Left renal cortex interstitium (tissue), 4 donors: ENCODE measurements at places on chromosomes 6 and 20.

DNA sequence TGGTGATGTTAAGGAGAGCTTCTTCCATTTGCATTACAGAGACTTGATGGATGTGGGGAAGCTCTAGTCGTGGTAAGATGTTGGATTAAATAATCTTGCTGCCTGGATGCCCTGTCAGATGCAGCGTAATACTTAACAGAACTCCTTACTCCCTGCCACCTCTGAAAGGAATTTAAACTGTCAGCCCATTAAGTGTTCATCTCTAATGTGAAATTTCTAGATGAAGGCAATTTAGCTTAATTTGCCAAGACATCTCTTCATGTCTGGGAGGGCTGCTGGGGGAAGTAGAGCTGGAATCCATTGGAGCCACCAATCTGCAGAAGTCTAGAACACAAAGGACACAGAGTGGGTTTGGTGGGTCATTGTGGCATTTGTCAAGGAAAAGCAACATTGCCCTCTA, 64.4 kb downstream of the SOBP start:
- no peak for DNase-seq

GRCh38 chr6:70857387-70858077, 99.3 kb downstream of the B3GAT2 start:
- no peak for DNase-seq

DNA sequence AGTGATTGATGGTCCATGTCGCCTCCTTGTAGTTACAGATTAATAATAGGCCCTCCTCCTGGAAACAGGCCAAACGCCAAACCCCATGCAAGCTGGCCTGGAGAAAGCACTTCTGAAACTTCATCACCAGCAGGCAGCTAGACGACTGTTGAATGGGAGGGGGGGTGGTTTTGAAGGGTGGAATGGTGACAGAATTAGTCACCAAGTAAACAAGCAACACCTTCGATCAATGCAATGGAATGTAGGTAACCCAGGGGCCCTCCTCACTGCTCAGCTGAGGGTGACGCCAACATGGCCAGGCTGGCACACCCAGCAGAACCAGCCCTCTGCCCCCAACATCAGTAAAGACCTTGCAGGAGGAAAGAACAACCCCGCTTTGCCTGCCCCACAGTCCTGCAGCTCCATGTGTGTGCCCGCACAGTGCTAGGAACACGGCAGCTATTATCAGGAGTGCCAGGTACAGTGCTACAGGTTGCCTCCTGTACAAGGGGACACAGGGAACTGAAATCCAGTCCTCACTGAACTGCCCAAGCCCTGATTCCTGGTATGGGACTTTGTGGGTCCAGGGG, 2.7 kb downstream of the BCAS1 start:
- DNase-seq, result no peak

GRCh38 chr20:7257099-7257498, 489.6 kb downstream of the BMP2 start:
- no peak for DNase-seq

GRCh38 chr6:159984268-159984786, 15.4 kb downstream of the IGF2R start:
- no peak for DNase-seq

GRCh38 chr20:59579404-59580145, 24.8 kb upstream of the PHACTR3 start:
- DNase-seq, result no peak

DNA sequence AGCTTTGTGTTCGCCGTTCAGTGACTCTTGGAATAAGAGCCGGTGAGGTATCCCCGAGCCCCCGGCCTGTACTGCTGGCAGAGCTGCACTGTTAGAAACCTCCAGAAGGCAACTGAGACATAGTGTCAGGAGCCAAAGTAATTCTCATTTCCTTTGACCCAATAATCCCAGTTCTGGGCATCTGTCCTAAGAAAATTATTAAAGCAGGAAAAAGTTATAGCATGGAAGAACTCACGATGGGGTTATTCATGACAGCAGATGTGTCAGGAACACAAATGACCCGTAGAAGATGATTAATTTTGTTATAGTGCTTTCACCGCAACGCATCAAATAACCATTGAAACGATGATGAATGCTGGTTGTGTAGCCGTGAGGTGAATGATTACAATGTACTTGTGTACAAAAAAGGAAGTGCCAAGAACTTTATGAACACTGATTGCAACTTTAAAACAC, 20.3 kb downstream of the CYP21A2 start:
- DNase-seq, result no peak

DNA sequence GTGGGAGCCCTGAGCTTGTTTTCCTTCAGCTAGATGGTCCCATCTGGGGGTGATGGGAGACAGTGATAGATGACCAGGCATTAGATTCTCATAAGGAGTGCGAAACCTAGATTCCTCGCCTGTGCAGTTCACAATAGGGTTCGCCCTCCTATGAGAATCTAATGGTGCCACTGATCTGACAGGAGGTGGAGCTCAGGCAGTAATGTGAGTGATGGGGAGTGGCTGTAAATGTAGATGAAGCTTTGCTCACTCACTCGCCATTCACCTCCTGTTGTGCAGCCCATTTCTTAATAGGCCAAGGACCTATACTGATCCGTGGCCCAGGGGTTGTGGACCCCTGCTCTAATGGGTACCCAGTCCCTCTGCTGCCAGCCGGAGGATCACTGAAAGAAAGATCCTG, 20.7 kb upstream of the KCNB1 start:
- DNase-seq, result no peak

- peak; percentile 0 for DNase-seq
Observed at GRCh38 chr20:26276554-26277210, 580.0 kb upstream of the ZNF337 start.

DNA sequence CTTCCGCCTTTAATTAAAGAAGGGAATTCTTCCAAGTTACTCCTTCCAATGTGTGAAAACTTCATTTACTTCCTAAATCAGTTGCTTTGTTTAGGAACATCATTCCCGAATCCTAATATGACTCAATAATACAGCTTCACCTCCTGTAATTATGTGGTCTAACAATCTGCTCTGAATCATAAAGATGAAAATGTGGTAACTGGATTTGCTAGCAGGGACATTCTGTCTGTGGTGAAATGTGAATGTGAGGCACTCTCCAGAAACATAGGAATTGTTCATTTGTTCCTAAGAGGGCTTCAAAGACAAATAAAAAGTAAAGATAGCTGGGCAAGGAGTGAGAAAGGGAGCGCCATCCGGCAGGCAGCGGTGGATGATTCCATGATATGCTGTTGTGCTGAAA, 678.1 kb downstream of the KIF16B start:
- no peak for DNase-seq

- DNase-seq, result no peak
Observed at GRCh38 chr20:18092890-18093289, 35.2 kb upstream of the OVOL2 start.

DNA sequence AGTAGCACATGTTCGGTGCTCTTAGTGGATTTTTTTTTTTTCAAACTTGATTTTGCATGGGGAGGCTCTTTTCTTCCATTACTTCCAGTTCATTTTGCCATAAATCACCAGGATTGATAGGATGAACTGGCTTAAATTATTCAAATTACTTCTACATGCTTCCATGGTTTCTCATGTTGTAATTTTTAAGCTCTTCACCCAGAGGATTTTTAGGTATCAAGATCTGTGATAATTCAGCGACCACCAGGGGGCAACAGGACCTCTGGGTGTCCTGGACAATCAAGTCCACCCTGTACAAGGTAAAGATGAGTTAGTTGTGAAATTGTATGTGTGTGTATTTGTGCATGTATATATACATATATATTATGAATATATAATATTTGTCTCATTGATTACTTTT, 4.2 kb upstream of the EPHA7 start:
- DNase-seq, result peak; percentile 68

- no peak for DNase-seq
Observed at GRCh38 chr20:23195636-23196035, 109.5 kb upstream of the CD93 start.

GRCh38 chr6:12149944-12150510, 137.9 kb downstream of the HIVEP1 start:
- DNase-seq, result no peak

GRCh38 chr20:1890469-1891262, 4.5 kb upstream of the SIRPA start:
- DNase-seq, result no peak

DNA sequence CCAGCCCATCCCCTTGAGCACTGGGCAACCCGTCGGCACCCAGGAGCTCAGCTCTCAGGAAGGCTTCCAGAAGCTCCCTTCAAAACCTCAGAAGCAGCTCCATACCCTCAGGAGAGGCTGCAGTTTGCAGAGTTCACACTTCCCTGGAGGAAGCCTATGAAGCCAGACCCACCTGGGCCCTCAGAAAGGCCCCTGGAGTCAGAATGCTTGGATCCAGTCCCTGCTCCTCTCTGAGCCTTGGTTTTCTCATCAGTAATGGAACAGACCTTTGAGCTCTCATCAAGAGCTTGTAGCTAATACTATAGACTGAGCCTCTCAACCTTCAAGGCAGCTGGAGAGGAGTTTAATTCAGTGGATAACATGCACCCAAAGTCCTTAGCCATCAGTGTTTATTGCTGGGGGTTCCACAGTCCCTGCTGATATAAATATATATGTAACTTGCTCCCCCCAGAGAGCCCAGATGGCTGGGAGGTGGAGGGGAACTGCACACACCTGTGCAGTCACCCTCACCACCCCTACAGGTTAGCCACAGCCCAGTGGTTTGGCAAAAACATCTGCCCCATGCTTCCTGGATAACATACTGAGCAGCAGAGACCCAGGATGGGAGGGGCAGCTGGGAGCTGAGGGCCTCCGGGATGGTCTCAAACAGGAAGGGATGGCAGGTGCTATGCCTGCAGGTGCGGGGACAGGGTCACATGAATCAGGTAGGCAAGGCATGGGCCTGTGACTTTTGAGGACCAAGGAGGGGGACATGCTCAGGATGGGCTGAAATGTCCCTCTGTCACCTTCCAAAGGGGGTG, 120.1 kb downstream of the SNX5 start:
- no peak for DNase-seq

DNA sequence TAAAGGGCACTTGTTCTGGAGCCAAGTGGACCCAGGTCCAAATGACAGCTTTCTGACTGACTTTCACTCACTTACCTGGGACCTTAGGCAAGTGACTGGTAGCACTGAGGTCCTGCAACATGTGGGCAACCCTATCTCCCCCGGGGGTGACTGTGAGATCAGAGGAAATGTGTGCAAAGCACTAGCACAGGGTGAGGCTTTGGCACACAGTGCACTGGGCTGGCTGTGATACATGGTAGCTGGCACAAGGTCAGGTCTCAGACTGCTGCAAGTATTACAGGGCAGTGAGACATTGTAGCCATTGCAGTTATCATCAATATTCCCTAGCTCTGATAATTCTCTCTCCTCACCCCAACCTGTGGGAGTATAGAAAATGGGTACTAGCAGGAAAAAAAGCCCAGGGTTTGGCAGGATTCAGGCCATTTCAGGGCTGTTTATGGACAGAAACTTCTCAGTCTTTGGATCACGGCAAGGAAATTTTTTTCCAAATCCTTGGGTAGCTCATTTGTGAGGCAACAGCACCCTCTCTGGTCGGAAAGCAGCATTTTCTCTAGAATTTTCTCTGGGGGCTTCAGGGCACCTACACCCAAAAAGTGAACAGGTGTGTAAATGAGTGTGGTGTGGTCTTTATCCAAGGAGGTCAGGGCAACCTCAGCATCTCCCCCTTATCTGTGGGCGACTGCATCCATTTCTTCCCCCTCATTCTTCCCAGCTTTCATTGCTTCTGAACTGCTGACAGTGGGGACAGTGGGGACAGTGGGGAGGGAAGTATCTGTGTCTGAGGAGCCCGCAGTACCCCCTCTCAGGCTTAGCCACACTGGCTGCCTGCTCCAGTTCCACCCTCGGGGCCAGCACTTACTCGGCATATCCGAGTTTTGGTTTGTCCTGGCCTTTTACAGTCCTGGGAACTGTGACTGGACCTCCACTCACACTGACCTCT, 148.7 kb upstream of the PHACTR3 start:
- peak; percentile 36 for DNase-seq

GRCh38 chr6:136593748-136594490, 43.7 kb upstream of the MAP7 start:
- DNase-seq, result no peak

- no peak for DNase-seq
Observed at GRCh38 chr6:60952500-60952899, 1333.5 kb downstream of the KHDRBS2 start.

- no peak for DNase-seq
Observed at GRCh38 chr6:26051665-26052310, 35.4 kb upstream of the HFE start.

DNA sequence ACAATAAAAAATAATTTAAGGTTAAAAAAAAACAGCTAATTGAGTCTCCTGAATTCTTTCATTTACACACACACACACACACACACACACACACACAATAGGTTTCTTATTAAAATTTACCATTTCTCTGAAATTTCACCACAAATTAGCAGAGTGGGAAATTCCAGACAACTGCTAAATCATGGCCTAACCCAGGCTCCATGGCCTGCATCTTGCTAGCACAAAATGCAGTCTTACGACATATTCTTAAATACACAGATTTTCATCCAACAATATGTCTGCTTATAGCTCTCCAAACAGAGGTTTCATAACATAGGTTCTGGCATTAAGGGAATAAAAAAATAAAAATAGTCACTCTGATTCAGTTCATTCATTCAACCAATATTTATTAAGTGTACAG, 46.9 kb downstream of the SOD2 start:
- DNase-seq, result no peak

GRCh38 chr6:38131527-38131965, 312.0 kb downstream of the ZFAND3 start:
- DNase-seq, result no peak

- DNase-seq, result no peak
Observed at GRCh38 chr20:36777167-36777566, 3.6 kb upstream of the DSN1 start.

- no peak for DNase-seq
Observed at GRCh38 chr6:12012038-12012557, at the start of gene HIVEP1. Gene HIVEP1 (plus strand): TSS chr6:12012312. CDS start chr6:12015629, 3,317 bp downstream.

GRCh38 chr6:109377717-109378116, 4.5 kb downstream of the CD164 start:
- no peak for DNase-seq

DNA sequence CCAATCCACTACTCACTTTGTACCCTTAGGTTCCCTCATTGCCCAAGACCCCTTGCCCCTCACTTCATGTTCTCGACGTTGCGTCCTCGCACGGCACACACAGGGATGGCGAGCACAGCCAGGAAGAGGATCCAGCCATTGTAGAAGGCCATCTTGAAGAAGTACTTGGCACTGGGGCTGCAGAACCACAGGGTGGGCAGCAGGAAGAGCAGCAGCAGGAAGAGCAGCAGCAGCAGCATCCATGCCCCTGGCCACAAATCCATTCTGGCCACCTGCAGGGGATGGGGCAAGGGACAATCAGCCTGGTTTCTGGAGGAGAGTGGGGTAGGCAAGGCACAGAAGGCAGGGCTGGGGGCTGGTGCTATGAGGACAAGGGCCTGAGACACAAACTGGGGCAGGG, 4.7 kb downstream of the AGPAT1 start:
- no peak for DNase-seq
